ENCODE measurements at places on chromosomes 6 and 20.
A peak's percentile ranks its signal among the peaks of the same experiment; 100 is the strongest.

DNA sequence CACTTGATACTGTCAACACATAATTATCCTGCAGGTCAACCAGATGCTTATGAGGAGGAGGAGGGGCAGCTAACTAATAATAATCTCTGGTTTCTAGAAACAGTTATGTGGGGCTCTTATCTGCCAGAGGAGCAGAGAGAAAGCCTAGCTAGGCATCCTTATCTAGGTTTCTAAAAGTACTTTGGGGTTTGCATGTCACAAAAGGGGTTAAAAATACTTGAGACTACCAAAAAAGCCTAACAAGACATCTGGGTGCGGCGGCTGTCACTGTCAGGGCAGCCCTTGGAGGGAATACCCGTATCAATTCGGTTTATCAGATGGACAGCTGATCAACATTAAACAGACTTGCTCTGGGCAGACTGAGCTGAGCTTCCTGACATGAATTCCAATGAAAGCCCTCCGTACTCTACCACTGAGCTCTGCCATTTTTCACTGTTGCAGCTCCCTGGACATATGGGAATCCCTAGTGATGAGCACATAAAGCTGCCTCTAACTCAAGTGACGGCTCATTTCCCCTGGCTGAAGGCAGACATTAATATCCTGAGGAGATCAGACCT, 166.6 kb downstream of the PDSS2 start:
- no peak for DNase-seq

DNA sequence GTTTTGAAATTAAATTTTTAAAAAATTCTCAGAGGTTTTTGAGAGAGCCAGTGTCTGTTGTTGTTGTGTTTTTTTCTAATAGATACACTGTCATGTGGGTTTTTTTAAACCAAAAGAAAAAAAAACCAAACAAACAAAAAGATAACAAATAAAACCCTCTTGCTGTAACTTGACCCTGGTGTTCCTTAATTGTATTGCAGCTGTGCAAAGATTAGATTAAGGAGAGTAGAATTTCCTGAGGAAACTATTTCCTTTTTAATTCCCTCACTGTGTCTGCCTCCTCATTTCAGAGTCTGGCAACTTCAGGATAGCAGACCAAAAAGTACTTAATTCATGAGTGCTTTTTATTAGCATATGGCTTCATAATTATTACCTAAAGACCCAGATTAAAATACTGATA, 281.9 kb downstream of the EPM2A start:
- DNase-seq: no peak

GRCh38 chr20:15582146-15582760, 991.0 kb downstream of the KIF16B start:
- no peak for DNase-seq

DNA sequence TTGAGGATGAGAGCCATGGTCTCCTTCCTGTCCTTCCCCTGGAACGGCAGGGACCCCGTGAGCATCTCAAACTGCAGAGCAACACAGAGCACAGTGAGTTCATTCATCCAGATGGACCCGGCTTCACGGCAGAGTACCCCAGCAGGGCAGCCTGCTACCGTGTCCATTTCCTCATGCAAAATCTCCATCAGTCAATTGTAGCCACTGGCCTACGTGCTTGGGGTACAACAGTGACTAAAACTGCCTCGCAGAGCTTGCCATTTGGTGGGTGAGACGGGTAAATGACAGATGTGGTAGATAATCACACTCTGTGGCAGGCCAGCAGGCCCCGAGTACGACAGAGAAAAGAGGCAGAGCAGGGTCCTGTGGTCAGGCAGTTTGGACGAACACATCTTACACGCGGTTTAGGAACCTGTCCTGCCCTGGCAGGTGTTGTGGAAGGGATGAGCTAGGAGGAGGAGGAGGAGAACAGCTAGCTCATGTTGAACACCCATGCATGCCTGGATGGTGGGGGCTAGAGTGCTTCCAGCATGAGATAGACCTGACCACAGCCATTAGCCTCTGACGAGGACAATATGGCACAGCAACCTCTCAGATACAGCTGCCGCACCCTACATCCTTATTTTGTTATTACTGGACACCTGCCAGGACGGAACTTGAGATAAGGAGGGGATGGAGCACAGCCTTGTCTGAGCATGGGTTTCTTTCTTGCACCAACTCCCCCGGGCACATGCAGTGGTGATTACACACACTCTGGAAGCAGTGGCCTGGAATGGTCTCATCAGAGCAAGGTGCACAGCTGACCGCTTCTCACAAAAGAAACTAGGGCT, 95.6 kb downstream of the RAMACL start:
- DNase-seq: peak; percentile 88

DNA sequence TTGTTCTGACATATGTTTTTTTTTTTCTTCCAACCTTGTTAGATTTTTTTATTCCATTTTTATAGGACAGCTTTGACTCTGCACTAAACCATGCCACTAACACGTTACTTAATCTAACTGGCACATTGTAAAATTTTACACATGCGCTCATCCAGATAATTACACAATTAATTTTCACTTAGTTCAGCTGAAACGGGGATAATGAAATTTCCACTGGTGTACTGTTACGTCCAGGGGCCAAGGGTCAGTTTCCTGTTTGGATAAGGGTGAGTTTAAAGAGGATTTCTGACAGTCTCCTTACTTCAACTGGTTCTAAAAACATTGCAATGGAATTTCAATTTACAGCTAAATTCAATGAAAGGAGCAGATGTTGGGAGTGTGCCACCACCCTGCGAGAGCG, 221.8 kb upstream of the CEP162 start:
- DNase-seq: no peak

- peak; percentile 15 for DNase-seq
Observed at GRCh38 chr6:6856538-6857523, 250.9 kb upstream of the RREB1 start.
